ENCODE measurements at places on chromosomes 16 and 17.

GRCh38 chr17:13865650-13866049, 203.7 kb upstream of the COX10 start:
- no peak for DNase-seq

DNA sequence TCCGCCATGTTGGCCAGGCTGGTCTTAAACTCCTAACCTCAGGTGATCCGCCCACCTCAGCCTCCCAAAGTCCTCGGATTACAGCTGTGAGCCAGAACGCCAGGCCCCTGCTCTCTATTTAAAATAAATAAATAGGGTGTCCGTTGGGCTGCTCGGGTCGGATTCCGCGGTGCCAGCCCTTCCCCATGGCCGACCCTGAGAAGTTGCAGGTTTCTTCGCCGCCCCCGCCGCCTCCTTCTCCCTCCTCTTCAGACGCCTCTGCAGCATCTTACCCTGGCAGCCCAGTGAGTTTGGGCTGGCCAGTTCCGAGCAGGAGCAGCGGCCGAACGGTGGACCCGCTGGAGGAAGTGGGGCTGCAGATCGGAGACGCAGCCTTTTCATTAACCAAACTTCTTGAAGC, 1.7 kb upstream of the LUC7L start:
- no peak for DNase-seq

- DNase-seq, result no peak
These were observed 13.8 kb downstream of the CYBC1 start for GRCh38 chr17:82436601-82437324.

- DNase-seq, result no peak
These were observed 34.9 kb upstream of the ARL4D start for GRCh38 chr17:43363926-43364285.

GRCh38 chr16:23416816-23417215, 36.2 kb downstream of the COG7 start:
- no peak for DNase-seq

Measured in T-helper 2 cell (primary cell).